CD4-positive, alpha-beta T cell treated with Interleukin-1 beta for 1 hour (primary cell): ENCODE measurements at places on chromosomes 2 and 18.

DNA sequence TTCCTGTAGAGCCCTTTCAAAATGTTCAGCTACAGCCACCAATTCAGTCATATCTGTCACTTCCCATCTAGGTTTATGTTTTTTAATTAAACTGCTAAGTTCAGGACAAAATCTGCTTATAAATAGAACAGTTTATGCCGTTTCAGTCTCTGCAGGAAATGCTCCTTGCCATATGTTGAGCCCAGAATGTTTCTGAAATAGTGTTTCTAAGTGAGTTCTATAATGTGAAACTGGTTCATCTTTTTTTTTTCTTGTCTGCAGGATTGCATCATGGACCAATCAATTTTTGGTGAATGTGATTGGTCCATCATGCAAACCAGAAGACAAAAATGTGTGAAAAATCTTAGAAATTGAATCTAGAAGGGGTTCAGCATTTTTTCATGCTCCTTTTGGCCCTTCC lies 30.2 kb upstream of the RHOB start:
- DNase-seq, result no peak

GRCh38 chr2:20397811-20398447 lies 47.3 kb upstream of the PUM2 start:
- no peak for DNase-seq

DNA sequence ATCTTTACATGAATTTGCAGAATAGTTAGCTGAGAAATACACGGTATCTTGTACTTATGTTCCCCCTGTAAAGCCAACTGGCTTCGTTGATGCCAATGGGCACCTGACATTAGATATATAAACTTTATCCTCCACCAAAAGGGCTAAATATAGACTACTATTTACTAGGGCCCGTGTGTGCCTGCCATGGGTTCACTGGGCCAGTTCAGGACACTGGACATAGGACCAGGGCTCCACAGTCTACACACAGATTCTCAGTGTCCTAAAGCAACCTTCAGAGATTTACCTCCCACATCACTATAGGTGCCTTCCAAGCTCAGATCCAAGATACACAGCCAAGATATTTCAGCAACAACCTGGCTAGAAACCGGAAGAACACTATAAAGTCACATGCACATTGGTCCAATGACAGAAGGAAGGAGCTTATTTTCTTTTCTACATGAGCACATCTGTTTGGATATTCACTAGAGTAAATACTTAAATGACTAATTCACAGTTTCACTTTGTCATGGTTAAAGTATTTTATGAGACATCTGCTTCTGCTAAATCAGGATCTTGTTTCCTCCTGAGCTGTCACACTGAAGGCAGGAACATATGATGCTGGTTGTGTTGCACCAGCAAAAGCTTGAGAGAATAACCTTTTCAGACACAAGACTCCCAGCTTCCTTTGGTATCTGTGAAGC lies 95.1 kb downstream of the MYO5B start:
- DNase-seq, result no peak

DNA sequence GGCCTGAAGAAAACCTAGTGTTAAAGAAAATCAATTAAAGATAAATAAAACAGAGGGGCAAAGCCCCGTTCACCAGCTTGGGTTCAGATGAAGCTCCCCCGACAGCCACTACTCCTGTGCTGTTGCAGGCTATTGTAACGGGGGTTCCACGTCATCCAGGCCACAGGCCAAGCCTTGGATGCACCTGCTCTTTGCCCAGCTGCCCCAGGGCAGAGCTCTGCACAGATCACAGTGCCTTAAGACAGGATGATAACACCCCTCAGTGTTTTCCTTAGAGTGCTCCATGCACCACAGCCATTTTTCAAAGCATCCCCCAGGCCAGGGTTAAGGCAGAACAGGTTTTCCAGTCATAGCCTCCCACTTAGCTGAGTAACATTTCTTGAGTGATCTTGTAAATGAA lies 32.0 kb downstream of the FASTKD2 start:
- DNase-seq, result no peak

DNA sequence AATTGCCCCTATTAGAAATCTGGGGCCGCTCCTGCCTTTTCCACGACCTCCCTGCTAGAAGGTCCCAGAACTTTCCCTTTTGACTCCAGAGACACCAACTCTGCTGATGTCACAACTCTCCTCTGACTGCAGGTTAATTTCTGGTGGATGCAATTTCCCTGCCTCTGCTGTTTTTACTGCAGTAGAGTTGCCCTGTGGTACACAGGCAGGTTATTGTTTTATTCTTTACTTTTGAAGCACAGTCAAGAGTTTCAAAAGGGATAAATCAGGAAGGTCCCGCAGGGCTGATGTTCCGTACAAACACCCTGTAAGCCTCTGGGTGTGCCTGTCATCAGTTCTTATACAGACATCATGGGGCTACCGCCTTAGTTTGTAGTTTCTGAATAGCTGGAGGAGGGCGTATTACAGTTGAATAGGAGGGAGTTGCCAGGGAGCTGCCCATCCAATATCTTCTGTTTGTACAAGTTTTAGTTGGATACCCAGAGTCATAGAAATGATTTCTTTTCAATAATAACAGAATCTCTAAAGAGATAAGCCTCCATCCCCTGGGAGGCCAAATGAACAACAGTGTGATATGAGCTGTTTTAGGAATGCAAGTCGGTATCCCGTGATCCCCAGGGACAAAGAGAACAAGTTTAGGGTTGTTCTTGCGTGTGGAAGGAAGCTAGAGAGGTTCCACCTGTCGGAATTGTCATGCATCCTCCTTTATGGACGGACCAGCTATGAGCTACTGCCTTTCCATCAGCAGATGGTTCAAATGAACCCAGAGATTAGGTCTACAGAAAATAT lies 108.4 kb upstream of the COPS8 start:
- DNase-seq, result no peak

DNA sequence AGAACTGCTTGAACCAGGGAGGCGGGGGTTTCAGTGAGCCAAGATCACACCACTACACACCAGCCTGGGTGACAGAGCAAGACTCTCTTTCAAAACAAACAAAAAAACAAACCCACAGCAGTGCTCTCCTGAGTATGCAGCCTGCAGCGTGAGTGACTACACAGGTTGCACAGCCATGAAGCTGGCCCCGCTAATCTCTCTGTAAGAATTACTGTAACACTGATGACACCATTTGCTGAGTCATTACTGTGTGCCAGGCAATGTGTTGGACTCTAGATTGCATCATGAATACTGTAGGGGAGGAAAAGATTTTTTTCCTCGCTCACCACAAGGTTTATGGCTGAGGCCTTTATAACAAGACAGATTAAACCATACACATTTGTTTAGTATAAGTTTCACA lies 118.6 kb upstream of the ATP8B1 start:
- no peak for DNase-seq

GRCh38 chr18:27491772-27492171 lies 306.7 kb upstream of the CHST9 start:
- DNase-seq, result no peak

DNA sequence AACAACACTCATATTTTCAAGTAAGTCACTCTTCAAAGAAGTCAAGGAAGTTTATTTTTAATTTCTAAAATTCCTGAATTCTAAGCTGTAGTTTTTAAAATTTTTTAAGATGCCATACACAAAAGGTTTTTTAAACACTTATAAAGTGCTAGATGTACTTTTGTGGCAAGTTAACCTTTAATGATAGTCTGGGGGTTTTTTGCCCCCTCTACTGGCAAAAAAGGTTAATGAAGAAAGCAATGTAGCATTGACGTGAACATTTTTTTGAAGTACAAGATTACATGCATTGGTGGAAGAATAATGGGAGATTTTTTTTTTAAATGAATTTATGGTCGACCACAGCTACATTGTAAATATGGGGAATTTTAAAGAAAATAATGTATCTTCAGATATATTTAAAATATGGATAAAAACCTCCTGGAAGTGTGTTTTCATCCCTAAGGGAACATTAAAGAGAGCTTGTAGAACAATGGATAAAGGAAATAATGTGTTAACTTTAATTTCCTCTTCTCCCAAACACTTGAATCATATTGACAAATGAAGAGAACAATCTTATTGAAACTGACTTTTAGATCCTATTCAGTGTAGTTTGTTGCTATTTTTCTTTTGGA lies 12.6 kb downstream of the ITPRID2 start:
- DNase-seq, result peak; percentile 55

DNA sequence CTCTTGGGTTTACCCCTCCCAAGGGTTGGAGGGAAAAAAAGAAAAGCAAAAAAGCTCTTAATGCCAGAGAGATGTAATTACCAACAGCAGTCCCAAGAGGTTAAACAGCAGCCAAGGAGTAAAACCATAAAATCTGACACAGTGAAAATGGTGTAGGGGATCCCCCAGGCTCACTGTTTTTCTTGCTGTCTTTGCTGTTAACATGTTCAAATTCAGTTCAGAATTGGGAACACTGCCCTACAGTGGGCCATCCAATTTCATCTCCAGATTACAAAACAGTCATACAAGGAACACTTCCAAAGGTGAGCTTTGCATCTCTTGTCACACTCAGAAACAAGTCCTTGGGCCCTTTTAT lies 54.5 kb downstream of the PLEKHM3 start:
- DNase-seq, result no peak

DNA sequence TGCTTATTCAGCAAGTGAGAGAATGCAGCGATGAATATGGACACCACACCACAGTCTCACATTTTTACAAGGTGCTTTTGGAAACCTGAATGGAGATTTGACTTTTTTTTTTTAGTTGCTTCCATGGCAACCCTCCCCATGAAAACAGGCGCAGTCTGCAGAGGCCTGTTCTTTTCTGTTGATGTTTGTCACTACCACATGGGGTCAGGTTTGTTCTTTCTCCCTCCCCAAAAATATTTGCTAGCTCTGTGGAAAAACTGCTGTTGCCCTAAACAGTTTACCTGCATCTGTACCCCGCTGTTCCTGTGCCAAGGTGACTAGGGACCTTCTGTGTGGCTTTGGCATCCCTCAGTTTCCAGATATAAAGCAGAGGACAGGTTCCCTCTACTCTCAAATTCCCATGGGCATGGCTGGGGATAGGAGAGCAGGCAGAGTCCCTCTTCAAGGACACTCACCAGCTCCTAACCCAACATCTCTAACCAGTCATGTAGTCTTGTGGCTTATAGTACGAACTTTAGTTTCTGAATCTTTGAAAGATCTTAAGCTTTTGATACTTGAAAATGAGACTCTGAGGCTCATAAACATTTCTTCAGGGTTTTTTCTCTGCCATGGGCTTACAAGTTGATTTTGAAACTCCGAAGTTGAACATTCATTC lies 14.7 kb upstream of the MAPRE2 start:
- DNase-seq, result peak; percentile 44

DNA sequence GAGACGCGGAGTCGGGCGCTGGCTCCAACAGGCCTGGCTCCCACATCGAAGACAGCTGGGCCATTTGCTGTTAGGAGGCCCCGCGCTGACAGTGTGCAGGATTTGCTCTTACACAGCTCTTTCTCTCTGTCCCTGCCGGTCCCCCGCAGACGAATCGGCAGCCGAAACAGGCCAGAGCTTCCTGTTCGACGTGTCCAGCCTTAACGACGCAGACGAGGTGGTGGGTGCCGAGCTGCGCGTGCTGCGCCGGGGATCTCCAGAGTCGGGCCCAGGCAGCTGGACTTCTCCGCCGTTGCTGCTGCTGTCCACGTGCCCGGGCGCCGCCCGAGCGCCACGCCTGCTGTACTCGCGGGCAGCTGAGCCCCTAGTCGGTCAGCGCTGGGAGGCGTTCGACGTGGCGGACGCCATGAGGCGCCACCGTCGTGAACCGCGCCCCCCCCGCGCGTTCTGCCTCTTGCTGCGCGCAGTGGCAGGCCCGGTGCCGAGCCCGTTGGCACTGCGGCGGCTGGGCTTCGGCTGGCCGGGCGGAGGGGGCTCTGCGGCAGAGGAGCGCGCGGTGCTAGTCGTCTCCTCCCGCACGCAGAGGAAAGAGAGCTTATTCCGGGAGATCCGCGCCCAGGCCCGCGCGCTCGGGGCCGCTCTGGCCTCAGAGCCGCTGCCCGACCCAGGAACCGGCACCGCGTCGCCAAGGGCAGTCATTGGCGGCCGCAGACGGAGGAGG lies 3.5 kb downstream of the GDF7 start:
- DNase-seq, result no peak

- no peak for DNase-seq
Observed at GRCh38 chr18:13500869-13501542, 225.4 kb downstream of the FAM210A start.

DNA sequence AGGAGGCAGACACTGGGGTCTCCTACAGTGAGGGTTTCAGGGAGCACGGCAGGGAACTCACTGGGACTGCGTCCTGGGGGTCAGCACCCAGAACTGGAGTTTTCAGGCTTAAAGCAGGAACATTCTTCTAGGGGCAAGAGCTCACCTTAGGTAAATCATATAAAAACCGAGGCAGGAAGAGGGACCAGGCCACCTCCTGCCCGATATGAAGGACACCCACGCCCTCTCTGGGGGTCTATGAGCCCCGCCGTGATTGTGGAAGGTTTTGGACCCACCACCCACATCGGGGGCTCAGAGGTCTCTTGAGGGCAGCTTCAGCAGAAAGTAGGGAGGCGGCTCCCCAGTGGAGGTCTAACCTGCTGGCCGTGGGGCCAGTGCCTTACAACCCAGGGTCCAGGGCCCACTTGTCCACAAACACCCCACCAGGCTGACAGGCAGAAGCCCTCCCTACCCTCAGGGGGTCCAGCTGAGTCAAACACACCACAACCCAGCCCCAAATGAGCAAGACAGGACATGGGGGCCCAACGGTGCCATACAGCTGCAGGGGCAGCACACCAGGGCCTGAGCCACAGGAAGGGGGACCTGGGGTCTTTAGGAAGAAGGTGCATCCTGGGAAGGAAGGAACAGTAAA lies 25.3 kb downstream of the CROCC2 start:
- no peak for DNase-seq

DNA sequence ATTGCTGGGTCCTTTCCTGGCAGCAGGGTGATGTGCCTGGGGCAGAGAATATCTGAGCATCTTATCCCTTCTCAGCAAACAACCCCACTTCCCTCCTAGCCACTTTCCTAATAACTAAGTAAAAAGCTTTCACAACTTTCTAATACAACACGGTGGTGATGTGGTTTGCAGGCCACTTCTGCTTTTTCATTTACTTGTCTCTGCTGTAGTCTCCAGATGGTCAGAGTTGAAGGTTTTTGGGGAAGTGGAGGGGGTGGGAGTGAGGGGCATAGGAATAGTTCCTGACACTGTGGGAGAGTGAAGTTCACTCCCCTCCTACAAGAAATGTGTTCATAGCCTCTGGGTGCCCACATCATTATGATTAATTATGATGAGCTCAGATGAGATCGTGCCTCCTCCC lies 11.6 kb downstream of the OXER1 start:
- peak; percentile 64 for DNase-seq

DNA sequence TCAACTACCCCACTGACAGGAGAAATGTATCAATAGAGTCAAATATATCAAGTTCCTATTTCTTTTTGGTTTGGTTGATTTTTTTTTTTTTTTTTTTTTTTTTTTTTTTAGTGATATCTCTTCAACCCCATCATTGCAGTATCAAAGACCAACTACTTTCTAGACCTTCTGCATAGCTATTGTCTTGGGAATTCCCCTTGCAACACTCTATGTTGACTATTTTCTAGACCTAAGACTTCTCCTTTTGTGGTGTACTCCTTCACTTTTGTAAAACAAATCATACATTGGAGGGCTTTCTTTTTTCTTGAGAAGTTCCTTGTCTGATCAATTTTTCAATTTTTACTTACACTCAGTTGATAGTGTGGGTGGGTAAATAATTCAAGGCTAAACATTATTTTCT lies 46.5 kb upstream of the NR4A2 start:
- DNase-seq, result no peak
